ENCODE measurements at places on chromosomes 12 and 14.
A peak's percentile ranks its signal among the peaks of the same experiment; 100 is the strongest.

DNA sequence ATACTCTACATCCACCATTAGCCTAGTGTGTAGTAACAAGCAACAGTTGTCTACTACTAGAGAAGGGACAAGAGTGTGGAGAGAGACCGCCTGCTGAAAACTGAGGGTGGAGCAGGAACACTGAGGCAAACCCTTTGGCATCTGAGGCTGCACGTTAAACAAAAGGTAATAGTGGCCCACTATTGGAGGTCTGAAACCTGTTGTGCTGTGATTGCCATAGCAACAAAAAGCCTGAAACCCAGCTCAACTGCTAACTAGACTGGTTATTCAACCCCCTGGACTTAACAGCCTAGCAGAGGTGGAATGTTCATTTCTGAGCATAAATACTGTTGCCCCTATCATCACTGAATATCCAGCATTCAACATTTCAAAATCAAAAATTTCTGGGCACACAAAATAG, 43.0 kb downstream of the PPP4R4 start:
- DNase-seq = no peak

- peak; percentile 55 for DNase-seq
Observed at GRCh38 chr12:15788233-15789219, 662 bp downstream of the EPS8 start.

GRCh38 chr14:93369713-93370266, 22.8 kb downstream of the COX8C start:
- DNase-seq = no peak

DNA sequence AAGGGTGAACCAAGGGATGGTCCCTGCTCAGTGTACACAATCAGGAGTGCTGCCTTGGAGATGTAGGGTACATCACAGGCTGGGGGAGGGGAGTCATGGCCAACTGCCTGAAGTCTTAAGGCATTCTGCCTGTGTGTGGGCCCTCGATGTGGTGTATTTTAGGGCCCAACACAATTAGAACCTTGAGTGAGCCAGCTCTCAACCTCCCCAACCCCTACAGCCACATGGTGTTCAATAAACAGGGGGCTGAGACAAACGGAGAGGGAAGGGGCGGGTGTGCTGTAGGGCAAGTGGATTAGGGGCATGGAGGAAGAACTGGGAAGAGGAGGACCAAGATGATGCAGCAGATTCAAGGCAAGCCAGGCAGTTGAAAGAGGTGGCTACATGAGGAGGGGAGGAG, 8.6 kb upstream of the CHD4 start:
- DNase-seq = no peak

GRCh38 chr12:72203764-72204335, 68.3 kb upstream of the TRHDE start:
- DNase-seq = no peak

DNA sequence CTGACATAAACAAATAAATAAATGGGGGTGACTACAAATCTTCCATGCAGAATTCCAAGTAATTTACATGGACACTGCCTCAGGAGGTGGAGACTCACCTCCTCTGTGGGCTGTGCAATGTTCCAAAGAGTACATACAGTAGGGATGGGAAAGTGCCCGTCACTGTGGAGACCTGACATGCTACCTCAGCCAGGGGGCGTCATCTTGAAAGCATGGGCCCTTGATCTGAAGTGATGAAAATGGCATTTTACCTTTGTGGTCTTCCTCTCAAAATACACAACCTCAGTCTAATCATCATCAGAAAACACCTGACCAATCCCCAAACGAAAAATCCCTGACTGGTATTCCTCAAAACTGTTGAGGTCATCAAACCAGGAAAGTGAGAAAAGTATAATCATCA, 48.4 kb downstream of the ANAPC7 start:
- DNase-seq = no peak

DNA sequence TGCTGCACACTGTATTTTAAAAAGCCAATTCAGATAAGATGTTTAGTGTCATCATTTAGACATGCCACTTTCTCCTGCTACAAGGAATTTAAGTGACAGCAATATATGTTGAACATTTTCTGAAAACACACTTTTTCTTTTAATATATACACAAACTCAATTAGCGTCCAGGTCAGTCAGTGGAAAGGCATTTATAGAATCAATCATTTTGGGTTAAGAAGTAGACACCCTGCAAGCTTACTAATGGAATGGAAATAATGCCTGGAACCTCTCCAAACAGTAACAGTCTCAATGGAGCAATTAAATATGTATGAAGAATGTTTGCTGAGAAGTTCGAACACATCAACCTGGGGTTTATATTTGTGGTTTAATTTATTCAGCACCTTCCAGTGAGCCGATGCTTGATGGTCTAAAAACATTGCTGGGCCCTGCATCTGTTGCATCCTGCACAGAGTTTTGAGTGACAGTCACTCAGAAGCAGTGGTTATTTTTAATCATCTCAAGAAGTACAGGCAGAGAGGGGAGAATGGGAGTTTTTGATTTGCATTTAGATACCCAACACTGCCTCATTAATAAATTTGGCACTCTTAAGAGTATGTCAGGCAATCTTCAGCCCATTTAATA, 410.7 kb downstream of the TMEM117 start:
- no peak for DNase-seq

DNA sequence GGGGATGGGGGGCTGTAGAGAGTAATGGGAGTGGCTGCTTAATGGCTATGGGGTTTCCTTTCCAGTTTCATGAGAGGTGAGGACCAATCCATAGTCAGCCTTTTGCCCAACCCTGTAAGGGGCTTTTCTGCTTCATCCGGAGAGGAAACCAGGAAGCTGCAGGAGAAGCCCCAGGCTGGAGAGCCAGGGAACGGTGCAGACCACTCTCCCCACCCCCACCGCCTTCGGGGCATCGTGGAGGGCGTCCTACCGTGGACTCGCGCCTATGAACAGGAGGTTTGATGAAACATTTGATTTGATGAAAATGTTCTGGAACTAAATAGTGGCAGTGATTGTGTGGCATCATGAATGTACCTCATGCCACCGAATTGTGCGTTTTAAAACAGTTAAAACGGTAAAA, 204.3 kb upstream of the DIO3 start:
- DNase-seq = no peak

GRCh38 chr14:21192875-21193535, 37.1 kb upstream of the OR5AU1 start:
- no peak for DNase-seq

DNA sequence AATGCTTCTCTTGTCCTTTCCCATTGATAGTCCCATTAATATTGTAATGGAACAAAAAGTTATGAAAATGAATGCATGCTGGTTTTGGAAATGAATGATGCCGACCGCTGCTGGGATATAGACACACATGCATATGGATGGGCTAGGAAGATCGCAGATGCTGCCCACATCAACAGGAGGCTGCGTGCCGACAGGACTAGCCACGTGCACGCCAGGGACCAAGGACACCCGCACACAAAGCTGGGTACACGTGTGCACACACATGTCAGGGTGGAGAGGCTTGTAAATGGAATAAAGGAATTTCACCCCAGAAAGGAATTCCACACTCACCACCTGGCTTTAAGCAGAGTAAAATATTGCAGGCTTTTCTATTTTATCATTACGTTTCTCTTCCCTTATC, 153.8 kb upstream of the VASH1 start:
- no peak for DNase-seq

GRCh38 chr12:49347311-49348193, 864 bp downstream of the DNAJC22 start:
- peak; percentile 99 for DNase-seq

- DNase-seq = no peak
Observed at GRCh38 chr12:92080911-92081285, 64.7 kb downstream of the BTG1 start.

GRCh38 chr12:121793440-121793837, at the start of gene RHOF:
Gene RHOF (minus strand): TSS chr12:121793688. CDS start chr12:121793633, 55 bp downstream.
- no peak for DNase-seq

DNA sequence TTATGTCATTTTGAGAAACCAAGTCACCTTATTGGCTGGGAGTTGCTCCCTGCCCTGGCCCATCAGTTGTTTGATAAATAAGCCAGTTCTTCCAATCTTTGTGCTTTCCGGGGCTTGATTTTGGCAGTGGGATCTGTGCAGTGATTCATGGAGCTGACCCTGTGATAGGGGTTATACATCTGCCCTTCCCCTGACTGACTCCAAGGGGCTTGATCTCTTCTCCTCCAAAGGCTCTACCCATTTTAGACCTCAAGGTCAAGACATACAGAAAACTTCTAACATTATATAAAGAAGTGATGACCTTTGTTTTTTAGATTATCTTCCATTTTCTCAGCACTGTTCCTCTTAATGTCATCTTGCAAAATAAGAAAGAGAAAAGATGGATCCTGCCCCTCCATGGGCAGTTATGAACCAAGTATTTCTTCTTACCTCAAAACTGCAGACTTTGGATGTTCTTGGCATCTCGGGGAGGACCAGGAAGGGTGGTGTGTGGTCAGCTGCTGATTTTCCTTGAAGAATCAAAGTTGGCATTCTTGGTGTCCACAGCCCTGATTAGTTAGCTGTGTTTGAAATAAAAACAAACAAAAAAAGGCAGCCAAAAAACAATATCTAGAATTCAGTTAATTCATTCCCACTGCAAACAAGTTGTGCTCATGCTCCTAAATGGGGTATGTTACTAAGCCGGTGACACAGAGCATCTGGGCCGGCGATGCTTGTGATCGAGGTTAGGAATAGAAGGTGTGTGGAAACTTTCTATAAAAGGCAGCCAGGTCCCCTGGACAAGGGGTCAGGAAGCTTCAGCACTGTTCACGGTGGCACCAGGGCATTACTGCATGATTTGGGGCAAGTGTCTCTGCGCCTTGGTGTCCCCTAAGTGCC, 120.2 kb downstream of the SAMD4A start:
- DNase-seq = no peak

- no peak for DNase-seq
Observed at GRCh38 chr14:106613256-106613655, 1086.9 kb downstream of the TMEM121 start.

DNA sequence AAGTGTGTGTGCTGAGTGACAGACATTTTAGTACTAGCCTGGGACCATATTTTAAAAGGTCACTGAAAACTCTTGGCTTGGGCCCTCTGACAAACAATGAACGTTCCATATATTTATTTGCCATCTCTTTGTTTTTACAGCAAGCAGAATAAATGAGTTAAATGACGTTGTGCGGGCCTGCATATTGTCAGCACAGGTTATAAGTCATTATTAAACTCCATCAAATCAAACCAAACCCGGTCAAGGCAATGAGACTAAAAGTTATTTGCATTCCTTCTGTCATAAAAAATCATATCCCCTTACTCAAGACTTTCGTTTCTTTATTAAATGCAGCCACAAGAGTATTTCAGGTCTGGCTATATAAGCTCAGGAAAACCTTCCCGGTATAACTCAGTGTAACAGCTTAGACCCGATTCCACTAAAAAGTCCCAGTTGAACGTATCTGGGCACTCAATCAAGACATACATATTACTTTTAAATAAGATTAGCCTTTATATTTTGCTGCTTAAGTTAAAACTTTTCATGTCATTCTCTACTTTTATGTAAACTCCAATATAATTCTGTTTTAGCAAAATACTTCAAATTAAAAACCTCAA, 84.9 kb downstream of the DICER1 start:
- no peak for DNase-seq

DNA sequence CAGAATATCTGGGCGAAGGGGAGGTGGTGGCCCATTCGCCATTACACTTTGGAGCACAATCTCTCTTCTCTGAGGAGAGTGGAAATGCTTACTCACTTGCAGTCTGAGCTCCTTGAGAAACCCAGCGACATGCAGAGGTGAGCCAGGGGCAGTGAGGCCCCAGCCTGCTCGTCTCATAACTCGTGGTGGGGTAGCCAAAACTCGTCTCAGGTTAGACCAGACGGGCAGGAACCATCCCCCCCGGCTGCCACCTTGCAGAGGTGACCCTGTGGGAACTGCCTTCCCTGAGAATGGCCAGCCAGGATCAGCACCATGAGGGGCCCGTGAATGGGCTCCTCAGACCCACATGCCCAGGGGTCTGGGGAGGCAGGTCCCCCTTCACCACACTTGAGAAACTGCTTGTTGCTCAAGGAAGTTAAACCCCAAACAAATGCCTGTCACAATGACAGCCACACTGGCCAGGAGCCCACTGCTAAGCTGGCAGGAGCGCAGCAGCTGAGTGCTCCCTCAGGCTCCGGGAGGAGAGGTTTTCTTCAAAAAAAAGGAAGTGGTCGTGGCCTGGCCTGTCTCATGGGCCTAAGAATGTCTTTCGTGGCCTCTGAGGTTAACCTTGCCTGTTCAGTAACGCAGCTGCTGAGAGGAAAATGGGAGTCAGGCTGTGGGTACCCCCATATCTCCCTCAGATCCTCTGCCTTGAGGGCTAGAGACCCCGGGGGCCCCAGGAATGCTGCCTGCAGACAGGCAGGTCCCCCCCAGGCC, 9.2 kb upstream of the ALDH2 start:
- DNase-seq = no peak

- DNase-seq = no peak
Observed at GRCh38 chr14:35459776-35460175, 55.2 kb upstream of the NFKBIA start.

- DNase-seq = no peak
Observed at GRCh38 chr12:108595711-108596647, 1.9 kb downstream of the TMEM119 start.

GRCh38 chr12:50467439-50467838, 37.3 kb upstream of the DIP2B start:
- no peak for DNase-seq

DNA sequence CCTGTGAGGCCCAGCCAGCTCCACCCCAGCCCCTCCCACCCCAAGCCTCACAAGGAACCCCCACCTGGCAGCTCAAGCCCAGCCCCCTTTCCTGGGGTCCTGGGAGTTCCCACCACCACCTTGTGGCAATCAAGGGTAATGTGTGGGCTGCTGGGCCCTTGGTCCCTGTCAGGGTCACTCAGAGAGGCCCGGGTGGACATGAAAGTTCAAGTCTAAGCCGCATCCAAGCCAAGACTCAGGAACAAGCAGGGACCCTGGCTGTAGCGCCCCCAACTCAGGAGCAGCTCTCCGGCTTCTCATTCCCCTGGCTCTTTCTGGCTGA, 106.4 kb upstream of the C14orf180 start:
- DNase-seq = no peak

GRCh38 chr14:78075033-78075432, 95.1 kb upstream of the NRXN3 start:
- DNase-seq = no peak

DNA sequence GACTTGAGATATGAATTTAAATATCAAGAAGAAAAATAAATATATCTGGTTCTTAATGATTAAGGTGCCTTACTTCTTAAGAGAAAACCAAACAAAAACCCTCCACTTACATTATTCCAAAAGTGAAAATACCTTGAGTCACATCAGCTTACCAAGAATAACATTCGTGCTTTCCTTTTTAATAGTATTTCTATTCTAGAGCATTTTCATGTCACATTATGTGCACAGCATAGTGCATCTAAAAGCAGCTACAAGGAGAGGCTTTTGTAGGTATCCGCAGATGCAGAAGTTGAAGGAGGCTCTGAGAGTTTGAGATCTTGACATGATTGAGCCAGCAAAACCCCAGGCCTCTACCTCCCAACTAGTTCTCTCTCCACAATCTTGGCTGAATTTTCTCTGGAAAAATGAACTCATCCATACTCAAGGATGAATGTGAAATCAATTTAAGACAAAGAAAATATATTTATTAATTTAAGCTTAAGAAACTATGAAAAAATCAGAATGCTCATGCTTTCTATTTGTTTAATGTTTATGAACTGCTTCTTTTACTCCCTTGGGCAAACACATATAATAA, 275.0 kb downstream of the AKAP6 start:
- no peak for DNase-seq

Measured in left lobe of liver (tissue), 2 donors.